ENCODE measurements at places on chromosomes 11 and 22. TPM values are rescaled to one million over a fixed set of nuclear protein-coding genes. Genes with fewer than 3 reads are reported as not detected.
A peak's percentile ranks its signal among the peaks of the same experiment; 100 is the strongest.

RBMXL2 gene
- not detected for total RNA-seq

ELMOD1 gene
- total RNA-seq, result 0.81 TPM

PKDREJ gene
- total RNA-seq, result not detected

NDUFS8 gene
- 136 TPM for total RNA-seq

TPCN2 gene
- 17.2 TPM for total RNA-seq

YAP1 gene
- total RNA-seq, result 1.3 TPM

FOSL1 gene
- total RNA-seq, result not detected

GRCh38 chr22:39183991-39184585 lies 31.6 kb upstream of the CBX7 start:
- no peak for DNase-seq

- DNase-seq, result no peak
These were observed 20.3 kb downstream of the ASCL2 start for GRCh38 chr11:2250041-2250440.

DNA sequence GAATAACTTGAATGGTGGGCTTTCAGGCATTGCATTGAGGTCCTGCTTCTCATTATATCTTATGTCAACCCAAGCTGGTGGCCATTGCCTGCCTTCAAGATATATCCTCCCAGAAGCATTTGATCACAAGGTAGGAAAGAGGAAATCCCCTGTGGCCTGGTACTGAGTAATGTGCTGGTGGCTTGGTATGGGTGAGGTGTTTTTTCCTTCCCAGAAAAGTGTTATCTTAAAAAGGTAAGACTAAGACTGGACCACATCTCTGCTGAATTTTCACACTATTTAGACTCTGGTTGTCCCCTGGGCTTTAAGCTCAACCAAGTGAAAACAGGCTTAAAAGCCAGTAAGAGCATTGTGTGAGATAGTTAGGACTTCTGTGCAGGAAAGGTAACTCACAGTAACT lies 3.7 kb downstream of the INSC start:
- no peak for DNase-seq

DNA sequence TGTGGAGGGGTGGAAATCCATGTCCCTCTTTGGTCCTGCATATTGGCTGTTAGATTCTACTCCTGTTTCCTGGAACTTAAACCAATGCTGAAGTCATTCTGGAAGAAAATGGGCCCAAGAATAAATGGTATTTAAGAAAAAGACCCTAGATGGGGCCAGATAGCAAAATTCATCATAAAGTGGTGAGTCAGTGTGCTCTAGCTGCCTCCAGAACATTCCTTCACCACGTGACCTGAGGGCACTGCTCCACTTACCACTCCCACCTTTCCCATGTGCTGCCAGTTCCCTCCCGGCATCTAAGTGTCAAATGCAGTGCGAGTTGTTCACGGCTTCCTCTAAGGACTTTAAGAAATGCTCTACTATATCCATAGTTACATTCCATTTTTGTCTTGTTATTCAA lies 30.9 kb upstream of the NAP1L4 start:
- no peak for DNase-seq

GRCh38 chr22:31872209-31872608 lies 72.1 kb upstream of the YWHAH start:
- no peak for DNase-seq

- DNase-seq, result peak; percentile 72
These were observed at the start of gene RAB3IL1 for GRCh38 chr11:61917334-61918109. Gene RAB3IL1 (minus strand): TSS chr11:61917566. CDS start chr11:61917367, 199 bp downstream.

GRCh38 chr11:63243533-63243932 lies at the start of gene SLC22A25:
Gene SLC22A25 (minus strand): TSS chr11:63243599. CDS start chr11:63229652, 13,947 bp downstream.
- no peak for DNase-seq

GRCh38 chr22:49433717-49434611 lies 393.7 kb downstream of the BRD1 start:
- no peak for DNase-seq

- DNase-seq, result no peak
These were observed 20.1 kb upstream of the CECR2 start for GRCh38 chr22:17349172-17349571.

- DNase-seq, result no peak
These were observed 267.6 kb upstream of the TENM4 start for GRCh38 chr11:79708319-79708932.

DNA sequence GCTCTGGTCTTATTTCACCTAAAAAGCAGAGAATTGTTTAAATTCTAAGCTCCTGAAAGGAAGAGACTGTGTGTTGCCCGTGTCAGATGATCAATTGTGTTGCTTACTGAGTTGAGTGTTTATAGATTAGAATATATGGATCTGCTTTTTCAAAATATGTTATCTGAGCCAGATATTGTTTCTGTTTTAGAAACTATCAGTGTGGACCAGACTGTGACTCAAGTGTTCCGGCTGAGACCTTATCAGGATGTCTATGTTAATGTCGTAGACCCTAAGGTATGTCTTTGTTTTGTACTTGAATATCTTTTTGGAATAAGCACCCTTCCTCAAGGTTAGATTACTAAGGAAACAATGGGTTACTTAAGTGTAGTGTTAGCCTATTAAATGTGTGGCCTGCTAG lies 11.0 kb downstream of the DEPDC5 start:
- DNase-seq, result no peak

- DNase-seq, result no peak
These were observed 8.4 kb upstream of the HDHD5 start for GRCh38 chr22:17167486-17167885.

- DNase-seq, result no peak
These were observed 59.8 kb downstream of the KDM2A start for GRCh38 chr11:67178878-67179277.

DNA sequence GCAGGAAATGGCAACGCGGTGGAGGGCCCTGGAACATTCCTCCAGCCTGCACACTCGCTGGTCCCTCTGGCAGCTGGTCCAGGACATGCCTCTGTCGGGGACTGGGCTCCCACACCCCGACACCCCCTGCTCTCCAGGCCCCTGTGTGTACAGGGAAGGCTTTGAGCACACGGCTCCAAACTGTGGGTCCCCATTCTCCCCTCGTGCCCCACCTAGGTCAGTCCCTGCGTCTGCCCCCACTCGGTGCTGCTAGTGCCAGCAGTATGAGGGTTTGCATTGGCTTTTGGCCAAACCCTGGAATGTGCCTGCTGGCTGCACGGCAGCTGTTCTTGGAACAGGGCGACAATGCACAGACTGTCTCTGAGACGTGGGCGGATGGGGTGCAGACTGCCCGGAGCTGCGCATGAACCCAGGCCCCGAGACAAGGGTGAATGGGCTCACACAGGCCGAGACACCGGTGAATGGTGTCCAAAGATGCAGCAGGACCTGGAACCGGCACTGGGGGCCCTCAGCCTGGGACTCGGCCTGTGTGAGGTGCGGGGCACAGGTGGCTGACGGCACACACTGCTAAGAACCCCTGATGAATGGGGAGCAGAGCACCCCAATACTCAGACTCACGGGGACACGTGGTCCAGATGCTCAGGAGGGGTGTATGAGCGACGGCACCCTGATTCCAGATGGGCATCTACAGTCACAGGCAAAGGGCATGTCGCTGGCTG lies 7.5 kb upstream of the SYT8 start:
- DNase-seq, result peak; percentile 19

DNA sequence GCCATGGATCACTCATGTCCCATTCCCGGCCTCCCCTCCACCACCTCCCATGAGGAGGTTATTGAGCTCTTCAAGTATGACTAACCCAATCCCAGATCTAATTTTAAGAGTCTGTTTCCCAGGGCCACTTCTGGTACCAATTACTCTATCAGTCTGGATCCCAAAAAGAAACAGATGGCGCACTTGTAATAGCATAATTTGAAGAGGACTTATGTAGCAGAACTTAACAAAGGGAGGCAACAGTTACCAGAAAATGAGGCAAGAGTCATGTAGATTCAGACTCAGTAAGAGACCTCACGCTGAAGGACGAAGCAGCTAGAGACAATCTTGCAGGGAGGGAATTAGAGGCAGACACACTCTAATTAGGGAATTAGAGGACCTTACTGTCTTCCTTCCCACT lies 46.9 kb downstream of the DDX6 start:
- DNase-seq, result no peak

DNA sequence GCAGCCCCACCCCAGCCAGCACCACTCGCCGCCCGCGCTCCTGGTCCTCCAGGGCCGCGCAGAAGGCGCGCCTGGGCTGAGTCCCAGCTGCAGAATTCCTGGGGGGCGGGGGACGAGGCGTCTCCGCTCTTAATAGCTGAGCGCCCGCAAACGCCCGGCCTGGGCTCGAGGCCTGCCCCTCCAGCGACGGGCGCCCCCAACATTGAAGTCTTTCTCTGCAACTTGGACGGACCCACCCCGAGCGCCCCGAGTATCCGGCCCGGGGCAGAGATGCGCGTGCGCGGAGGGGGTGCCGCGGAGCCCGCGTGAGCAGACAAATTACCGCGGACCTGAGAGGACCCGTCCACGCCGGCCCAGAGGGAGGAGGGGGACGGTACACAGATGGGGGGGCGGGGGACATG lies 6.7 kb upstream of the SYT7 start:
- peak; percentile 62 for DNase-seq

DNA sequence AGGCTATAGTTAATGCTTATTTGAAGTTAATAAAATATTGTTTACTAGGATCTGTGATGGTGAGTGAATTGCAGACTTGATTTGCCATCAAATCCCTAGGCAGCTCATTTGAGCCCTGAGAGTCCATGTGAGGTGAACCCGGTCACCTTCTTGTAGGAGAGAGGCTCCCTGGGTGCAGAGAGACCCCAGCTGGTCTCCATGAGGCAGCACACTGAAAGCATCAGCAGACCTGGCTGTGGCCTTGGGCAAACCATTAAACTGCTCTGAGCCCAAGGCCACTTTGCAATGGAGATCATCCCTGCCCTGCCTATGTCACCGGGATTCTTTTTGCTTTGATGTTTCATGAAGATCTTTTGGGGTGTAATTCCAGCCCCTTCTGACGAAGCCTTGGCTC lies 125.2 kb downstream of the MICAL2 start:
- no peak for DNase-seq

- no peak for DNase-seq
These were observed 25.7 kb upstream of the PICK1 start for GRCh38 chr22:38031491-38031890.

DNA sequence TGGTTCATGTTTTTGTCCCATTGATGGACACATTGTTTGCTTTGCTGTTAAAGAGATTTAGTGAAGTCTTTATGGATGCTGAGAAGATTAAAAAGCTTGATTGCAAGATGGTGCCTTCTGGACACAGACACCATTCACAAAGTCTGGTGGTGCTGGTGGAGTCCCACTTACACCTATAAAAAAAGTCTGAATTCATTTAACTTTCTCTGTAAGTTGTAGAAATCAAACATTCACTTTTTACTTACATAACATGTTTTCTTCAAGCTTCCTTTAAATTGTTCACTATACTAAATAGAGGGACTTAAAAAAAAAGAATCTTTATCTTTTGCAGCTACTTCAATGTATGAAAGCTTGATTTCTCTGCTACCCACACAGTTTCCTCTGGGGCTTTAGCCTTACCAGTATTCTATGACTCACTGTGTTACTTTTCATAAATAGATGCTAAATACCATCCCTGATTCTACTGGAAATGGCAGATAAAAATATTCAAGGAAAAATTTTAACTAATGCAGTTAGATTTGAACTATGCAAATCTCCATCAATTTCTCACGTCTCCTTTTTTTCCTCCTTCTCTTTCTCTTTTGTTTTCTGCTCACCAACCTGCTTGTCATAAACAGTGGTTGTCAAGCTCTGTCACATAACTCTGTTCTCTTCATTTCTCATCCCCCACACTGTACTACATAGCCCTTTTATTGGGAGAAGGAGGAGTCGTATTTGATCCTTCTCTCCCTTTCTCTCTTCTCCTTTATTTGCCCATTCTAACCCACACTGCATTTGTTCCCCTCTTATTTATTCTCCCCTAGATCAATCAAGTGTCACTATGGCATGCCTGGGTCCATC lies 89.7 kb downstream of the FAM76B start:
- no peak for DNase-seq
